Thyroid gland (tissue), 4 donors: ENCODE measurements at places on chromosomes 7 and 10.

DNA sequence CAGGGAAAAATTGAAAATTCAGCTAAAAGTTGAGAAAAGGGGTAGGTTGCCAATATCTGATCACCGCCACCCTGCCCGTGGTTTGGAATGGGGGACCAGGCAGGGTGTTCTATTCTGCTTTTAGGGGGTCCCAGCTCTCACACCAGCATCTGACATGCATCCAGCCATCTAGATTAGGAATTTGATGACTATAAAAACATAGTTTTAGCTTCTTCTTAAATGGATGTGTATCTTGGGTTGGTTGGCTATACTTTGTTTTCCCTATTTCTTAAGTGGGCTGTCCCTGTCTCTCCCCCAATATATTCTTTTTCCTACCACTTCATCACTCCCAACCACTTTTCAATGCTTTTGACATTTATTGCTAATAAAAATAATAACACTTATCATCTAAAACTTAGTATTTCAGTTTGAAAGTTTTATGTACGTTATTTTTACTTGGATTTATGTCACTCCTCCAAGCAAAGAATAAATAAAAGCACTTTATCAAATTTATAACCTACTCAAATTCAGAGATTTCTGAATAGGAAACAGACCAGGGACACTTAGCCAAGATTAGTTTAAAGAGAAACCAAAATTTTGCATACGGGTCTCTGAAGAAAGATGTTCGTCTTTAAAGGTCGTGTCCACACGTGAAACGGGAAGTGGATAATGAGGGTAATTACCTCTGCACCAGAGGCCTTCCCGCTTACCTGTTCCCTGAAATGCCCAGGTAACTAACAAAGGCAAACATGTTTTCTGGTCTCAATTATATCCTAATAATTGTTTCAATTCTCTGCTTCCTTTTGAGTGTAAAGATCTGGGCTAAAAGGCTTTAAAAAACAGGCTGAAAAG lies 233.2 kb upstream of the AUTS2 start:
- no peak for DNase-seq

GRCh38 chr10:122498521-122498920 lies 37.2 kb downstream of the HTRA1 start:
- DNase-seq: no peak

DNA sequence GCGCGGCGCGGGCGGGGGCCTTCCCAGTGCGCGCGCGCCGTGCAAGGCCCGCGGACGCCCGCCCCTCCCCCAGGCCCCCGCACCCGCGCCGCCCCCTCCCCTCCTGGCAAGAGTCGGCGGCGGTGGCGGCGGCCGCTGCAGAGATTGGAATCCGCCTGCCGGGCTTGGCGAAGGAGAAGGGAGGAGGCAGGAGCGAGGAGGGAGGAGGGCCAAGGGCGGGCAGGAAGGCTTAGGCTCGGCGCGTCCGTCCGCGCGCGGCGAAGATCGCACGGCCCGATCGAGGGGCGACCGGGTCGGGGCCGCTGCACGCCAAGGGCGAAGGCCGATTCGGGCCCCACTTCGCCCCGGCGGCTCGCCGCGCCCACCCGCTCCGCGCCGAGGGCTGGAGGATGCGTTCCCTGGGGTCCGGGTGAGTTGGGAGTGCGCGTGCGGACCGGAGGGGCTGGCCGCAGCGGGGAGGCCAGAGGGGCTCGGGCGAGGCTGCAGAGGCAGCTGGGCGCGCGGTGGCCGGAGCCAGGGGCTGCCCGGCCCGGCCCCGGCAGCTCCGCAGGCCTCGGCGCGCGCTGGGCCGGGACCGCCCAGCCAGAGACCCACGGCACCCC lies at the start of gene BMPR1A:
TSS of gene BMPR1A (plus strand) at position 109 of the 602 bp plus-strand sequence. CDS start 119,400 bp downstream, outside the sequence.
- peak; percentile 88 for DNase-seq

GRCh38 chr10:47087667-47088066 lies 176.4 kb downstream of the PTPN20 start:
- no peak for DNase-seq

GRCh38 chr7:47132471-47132870 lies 449.4 kb downstream of the TNS3 start:
- no peak for DNase-seq

GRCh38 chr10:119602241-119603095 lies 5.7 kb upstream of the TIAL1 start:
- DNase-seq: peak; percentile 13

DNA sequence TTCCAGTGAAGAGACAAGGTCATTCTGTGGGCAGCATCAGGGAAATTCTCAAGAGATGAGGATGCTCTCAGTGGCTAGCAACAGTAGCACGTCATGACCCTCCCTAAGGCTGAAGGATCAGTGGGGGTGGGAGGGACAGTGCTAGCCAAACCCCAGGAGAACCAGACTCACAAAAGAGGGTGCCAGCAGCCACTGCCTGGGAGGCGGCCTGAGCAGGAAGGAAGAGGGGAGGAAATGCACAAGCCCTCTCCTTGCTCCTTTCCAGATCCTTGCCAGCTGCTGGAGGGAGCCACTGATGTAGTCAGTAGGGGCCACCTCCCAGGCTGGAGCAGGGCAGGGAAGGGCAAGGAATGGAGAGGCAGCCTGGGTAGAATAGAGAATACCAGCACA lies 302.7 kb downstream of the RPS24 start:
- DNase-seq: no peak

GRCh38 chr10:104683567-104683966 lies 42.5 kb downstream of the SORCS3 start:
- no peak for DNase-seq

DNA sequence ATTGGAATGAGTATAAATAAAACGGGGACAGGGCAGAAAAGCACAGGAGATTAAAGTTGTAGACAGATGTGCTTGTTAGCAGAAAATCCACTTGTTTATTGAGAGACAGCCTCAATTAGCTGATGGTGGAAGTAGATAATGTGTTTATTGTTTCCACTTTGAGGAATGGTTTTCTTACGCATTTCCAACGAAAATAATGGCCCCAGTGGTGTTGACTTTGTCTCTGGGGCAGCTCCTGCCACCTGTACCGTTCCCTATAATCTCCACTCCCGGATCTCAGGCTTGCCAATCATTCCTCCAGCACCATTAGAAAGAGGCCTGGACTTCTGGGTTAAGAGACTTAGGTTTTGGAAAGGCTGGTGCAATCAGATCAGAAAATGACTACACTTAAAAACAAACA lies 638.7 kb downstream of the PARD3 start:
- DNase-seq: no peak

- peak; percentile 10 for DNase-seq
Measured at GRCh38 chr7:128910569-128910945, at the start of gene KCP. KCP (minus strand) TSS chr7:128910709; CDS start chr7:128910676, 33 bp downstream.

GRCh38 chr10:104085801-104086400 lies at the start of gene COL17A1:
COL17A1 (minus strand) TSS chr10:104085880; CDS start chr10:104080673, 5,207 bp downstream.
- no peak for DNase-seq

DNA sequence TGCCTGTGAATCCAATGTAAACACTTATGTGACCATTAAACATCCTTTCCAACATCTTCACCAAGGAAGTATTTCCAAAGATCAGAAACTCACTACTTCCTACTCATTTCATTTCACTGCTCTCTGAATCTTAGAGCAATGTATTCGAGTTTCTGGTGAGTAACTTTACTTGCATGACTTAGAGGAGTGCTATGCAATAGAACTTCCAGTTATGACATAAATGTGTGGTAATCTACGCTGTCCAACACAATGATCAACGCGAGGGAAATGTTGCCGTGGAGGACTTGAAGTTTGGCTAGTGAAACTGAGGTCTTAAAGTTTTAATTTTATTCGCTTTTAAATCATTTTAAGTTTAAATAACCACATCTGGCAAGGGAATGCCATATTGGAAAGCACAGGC lies 1326.3 kb downstream of the XPNPEP1 start:
- DNase-seq: no peak

DNA sequence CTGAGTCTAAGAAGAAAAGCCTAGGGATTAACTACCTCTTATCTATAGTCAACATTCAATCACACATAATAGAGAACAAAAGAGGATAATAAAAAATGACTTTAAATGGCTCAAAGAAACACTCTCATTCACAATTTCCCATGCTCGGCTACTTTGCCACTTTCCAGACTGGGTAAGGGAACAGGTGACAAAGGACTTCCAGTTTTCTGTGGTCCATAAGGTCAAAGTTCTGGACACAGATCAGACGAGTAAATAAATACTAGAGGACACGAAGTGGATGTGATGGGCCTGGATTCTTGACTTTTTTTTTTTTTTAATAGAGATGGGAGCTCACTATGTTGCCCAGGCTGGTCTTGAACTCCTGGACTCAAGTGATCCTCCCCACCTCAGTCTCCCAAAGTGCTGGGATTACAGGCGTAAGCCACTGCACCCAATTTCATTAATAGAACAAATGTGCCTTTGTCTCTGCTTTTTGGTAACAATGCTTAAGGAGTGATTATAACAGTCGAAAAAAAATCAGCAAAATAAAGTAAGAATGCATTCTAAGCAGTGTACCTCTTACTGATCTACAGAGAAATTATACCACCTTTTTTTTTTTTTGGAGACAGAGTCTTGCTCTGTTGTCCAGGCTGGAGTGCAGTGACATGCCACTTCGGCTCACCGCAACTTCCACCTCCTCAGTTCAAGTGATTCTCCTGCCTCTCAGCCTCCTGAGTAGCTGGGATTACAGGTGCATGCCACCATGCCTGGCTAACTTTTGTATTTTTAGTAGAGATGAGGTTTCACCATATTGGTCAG lies 70.6 kb downstream of the WAPL start:
- DNase-seq: no peak

DNA sequence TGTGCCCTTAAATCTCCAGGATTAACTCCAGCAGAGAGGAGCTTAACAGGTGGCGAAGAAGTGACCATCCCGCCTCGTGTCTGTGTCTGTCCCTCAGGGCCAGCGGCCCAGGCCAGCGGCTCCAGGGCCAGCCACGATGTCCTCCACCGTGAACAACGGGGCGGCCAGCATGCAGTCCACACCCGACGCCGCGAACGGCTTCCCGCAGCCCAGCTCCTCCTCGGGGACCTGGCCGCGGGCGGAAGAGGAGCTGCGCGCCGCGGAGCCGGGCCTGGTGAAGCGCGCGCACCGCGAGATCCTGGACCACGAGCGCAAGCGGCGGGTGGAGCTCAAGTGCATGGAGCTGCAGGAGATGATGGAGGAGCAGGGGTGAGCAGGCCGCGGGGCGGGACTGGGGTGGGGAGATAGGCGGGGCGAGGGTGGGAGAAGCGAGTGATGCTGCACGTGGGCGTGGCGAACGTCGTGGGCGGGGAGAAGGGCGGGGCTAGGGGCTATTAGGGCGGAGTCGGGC lies 33.3 kb downstream of the SRRM3 start:
- peak; percentile 48 for DNase-seq

DNA sequence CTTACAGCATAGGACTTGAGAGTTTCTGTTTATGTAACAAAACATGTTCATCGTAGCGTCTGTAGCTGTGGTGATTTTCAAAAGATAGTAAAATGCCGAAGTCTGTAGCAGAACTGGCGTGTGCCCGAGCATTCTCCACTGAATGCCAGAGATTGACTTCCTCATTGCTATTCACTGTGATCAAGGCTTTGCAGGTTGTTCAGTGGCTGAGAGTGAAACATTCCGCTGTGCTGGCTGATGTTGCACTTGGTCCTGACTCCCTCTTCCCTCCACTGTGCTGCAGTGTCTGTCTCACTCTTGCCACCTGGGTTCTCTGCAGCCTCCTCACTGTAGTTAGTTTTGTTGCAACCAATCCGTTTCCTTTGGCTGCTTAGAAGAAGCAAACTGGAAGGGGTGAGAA lies 37.6 kb downstream of the FHIP2A start:
- DNase-seq: no peak

- no peak for DNase-seq
Measured at GRCh38 chr10:95422233-95422632, 131.4 kb upstream of the PDLIM1 start.

DNA sequence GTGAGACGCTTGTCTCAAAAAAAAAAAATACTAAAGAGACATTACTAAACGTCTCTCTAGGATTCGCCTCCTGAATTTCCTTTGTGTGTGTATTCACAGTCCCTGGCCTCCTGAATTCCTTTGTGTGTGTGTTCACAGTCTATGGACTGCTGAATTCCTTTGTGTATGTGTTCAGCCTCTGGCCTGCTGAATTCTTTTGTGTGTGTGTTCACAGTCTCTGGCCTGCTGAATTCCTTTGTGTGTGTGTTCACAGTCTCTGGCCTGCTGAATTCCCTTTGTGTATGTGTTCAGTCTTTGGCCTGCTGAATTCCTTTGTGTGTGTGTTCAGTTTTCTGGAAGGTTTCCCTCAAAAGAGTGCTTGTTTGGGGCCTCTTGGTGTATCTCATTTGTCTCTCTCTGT lies 8.2 kb downstream of the BMS1 start:
- DNase-seq: no peak

GRCh38 chr10:86200867-86201266 lies 165.7 kb downstream of the GRID1 start:
- DNase-seq: no peak

- no peak for DNase-seq
Measured at GRCh38 chr10:118264252-118264651, 77.9 kb downstream of the FAM204A start.

DNA sequence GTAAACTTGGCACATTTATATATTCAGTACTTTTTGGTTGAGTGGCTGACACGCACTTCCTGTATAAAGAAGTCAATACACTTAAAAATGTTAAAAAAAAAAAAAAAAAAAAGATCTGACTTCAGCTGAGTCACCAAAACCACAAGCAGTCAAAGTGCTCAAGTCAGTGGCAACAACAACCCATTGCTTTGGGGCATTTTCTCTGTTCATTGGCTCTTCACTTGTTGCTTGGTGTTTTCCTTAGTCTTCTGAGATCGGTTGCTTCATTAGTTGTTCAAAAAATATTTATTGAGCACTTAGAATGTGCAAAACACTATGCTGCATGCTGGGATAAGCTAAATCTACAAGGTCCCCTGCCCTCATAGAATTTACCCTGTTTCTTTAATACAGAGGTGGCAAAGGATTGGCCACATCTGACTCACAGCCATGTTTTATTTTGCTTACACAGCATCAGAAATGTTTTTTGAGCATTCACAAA lies 63.7 kb downstream of the ZNRF2 start:
- DNase-seq: peak; percentile 23

GRCh38 chr7:92854501-92855238 lies 18.3 kb upstream of the CDK6 start:
- DNase-seq: no peak
